ENCODE measurements at places on chromosomes 2 and 18.

GRCh38 chr2:101556033-101556459 lies 81.1 kb upstream of the RFX8 start:
- DNase-seq = no peak

- no peak for DNase-seq
Measured at GRCh38 chr2:204753841-204754240, 208.6 kb downstream of the PARD3B start.

- no peak for DNase-seq
Measured at GRCh38 chr2:105859694-105859951, 114.9 kb downstream of the NCK2 start.

DNA sequence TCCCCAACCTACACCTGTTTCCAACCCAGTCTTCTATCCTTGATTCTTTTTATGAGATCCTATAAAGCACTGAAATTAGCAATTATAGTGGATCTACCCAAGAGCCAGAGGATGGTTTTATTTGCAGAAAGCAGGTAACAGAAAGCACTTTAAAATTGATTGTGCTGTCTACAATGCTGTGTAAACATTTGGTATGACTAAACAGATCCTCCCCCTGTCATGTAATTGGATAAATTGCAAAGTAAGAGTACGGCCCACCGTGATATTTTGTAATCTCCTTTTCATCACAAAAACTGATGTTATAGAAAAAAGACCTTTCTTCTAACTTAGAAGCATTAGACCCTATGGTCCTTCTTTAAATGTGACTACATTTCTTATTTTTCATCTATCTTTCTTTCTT lies 11.3 kb upstream of the PPP3R1 start:
- no peak for DNase-seq

GRCh38 chr2:233440714-233441113 lies 86.4 kb downstream of the DGKD start:
- DNase-seq = no peak

DNA sequence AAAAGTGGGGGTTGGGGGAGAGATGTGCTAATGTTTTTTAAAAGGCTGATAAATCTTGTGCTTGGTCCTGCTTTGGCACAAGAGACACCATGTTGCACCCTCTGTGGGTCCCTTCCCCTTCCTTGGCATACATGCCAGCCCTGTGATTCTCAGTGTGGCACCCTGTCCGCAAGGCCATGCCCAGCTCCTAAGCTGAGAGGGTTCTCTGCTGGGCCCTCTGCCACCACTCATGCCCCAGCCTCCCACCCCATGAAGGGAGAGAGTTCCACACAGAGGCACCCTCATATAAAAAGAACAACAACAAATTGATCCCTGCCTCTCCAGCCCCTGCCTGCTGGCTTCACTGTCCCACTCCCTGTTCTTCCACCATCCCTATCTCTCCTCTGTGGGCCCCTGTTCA lies 2.5 kb upstream of the ADCY3 start:
- DNase-seq = no peak

- no peak for DNase-seq
Measured at GRCh38 chr2:66331176-66331575, 103.7 kb upstream of the MEIS1 start.

GRCh38 chr2:155485141-155485842 lies 786.8 kb downstream of the KCNJ3 start:
- DNase-seq = no peak

GRCh38 chr2:66001538-66001937 lies 433.4 kb upstream of the MEIS1 start:
- DNase-seq = no peak

DNA sequence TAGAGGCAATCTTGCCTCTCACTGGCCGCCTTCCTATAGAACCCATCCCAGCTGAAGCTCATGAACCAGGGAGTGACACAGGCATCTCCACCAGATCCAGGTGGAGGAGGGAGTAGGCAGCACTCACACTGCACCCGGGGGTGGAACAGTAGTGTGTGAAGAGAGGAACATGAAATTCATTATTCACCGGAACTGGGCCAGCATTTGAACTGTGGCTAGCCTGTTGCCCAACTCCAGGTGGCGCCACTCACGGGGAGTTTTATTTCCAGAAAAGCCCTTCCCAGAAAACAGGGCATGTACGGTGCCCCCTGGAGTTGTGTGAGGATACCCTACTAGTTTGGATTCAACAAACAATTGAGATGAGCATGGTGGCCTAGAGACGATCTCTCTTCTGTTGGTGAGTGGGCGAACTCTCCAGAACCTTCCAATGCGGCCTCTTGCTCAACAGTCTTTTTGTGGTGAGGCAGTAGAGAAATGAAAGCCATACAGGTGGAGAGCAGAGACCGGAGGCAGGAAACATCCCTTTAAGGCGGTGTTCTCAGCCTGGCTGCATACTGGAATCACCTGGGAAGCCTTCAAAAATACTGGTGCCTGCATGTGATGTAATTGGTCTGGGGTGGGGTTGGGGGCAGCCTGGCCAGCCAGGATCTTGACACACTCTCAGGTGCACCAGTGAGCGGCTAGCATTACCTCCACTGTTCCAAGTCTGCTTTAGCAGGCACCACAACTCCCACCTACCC lies 73.5 kb upstream of the NEDD4L start:
- DNase-seq = no peak

- DNase-seq = no peak
Measured at GRCh38 chr2:218014706-218015585, 12.2 kb upstream of the TNS1 start.

- DNase-seq = no peak
Measured at GRCh38 chr18:50986360-50987087, 18.7 kb downstream of the ELAC1 start.

DNA sequence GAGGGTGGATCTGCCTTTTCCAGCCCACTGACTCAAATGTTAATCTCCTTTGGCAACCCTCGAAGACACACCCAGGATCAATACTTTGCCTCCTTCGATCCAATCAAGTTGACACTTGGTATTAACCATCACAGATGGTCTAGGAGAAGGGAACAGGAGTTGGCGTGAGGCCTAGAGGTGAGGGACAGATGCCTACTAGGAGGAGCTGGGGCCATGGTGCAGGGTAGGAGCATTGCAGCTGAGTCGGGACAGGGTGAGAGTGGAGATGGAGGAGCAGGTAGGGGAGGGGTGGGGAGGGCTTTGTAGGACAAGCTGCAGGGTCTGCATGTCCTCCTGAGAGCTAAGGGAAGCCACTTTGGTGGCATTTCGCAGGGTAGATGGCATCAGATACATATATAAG lies 140.0 kb downstream of the VAPA start:
- no peak for DNase-seq

DNA sequence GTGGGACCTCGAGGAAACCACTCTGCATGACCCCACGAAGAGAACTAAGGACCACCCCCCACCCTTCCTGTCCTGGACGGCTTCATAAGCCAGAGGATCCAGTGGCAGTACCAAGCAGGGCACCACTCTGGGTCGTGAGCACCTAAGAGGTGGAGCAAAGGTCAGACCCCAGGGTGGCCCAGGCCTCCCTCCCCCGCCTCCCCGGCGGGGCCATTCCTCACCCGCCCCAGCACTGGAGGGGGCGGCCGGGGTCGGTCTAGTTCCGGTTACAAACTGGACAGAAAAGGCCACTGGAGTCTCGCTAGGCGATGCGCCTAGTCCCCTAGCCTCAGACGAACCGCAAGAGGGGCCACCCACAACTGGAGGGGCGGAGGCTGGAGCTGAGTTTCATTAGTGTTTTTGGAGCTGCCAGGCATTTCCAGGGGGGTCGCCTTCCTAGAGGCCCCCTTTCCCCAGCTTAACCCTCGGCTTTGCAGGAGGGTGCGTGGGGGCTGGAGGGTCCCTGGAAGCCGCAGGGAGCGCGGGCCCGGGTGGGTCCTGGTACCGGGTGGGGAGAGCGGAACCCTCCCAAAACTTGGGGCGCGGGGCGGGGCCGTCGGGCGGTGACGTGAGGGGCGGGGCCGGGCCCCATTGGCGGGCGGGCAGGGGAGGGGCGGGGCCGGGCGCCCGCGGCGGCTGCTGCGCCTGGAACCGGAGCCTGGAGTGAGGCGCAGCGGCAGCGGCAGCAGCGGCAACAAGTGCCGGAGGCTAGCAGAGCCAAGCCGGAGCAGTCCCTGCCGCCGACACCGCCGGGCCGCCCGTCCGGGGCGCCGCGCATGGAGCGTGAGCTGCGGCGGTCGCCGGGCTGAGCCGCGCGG lies at the start of gene B3GNT2:
TSS of gene B3GNT2 (plus strand) at position 695 of the 857 bp plus-strand sequence. CDS start 26,106 bp downstream, outside the sequence.
- DNase-seq = peak; percentile 79

DNA sequence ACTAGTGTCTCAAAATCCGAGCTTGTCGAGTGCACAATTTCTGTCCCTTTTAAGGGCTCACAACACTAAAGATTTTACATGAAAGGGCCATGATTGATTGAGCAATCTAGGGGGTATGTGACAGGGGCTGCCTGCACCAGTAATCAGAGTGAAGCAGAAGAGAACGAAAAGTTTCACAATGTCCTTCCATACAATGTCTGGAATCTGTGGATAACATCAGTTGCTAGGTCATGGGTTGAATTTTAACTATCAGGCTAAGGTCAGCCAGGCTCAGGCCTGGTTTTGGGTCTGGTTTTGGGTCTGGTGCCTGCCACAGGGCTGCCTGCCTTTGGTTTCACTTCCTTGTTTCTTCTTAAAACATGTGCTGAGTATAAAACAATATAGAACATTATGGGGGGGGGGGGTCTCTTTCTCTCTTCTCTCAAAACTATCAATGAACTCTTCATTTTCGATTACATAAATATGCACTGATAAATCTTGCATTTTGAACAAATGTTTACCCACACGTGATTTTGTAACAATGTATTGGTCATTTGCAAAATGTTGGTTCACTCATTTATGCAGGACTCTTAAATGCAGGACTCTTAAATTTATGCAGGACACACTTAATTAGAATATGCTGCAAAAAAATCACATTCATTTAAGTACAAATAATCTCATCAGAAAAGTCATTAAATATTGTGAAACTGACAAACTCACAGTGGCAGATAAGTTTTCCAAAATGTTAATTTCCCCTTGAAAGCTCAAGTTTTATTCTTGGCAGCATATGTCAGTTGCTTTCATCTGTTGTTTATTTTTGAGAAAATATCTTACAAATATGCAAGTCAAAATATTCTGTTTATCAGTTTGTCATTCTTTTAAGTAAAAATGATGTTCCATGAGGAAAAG lies 290.5 kb upstream of the KYNU start:
- no peak for DNase-seq

GRCh38 chr2:209368914-209369313 lies 54.9 kb upstream of the MAP2 start:
- no peak for DNase-seq

DNA sequence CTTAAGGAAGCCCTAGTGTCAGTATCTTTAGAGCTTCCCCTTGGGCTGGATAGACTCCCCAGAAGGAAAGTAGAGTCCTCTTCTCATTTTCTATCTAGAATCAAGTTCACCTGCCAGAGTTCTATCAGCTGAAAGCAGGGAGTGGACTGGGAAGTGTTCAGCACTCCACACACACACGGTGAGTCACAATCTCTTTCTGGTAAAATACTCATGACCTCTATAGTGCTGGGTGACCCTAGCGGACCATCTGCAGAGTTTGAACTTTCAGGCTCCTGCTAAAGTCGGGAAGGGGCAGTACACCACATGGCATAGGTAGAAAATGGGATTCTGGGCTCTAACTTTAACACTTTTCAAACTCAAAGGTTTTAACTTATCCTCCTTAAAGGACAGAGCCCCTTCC lies 43.3 kb downstream of the SAP130 start:
- DNase-seq = no peak

DNA sequence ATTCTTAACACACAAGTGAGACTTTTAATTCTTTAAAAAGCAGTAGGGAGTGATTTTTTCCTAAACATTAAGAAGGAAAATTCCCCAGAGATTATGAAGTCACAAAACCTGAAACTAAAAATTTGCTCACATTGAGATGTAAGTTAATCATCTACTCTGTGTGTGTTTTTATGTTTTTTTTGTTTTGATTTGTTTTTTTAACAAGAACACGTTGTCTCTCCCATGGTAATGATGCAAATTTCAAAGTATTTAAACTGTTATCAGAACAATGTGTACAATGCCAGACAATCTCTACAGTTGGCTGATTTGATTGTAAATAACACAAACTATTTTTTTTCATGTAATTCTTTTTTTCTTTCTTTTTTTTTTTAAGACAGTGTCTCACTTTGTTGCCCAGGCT lies 71.5 kb downstream of the COLEC12 start:
- DNase-seq = no peak

DNA sequence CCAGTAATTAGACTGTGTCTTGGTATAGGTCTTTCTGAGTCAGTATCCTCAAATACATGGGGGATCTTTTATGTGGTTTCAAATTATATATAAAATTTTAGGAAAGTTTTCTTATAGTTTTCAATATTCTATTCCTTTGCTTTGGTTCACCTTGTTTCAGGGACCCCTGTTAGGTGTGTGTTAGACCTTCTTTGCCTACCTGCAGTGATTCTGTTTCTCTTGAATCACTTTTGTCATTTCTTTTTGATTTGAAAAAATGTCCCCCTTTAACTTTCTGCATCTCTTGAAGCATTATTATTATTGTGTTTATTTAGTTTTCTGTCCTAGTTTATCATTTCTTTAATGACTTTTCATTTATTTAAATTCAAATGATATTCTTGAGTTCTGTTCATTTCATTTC lies 98.7 kb downstream of the FHOD3 start:
- no peak for DNase-seq

GRCh38 chr2:128773641-128774319 lies 455.1 kb upstream of the HS6ST1 start:
- DNase-seq = no peak

GRCh38 chr18:24190590-24190989 lies 51.7 kb downstream of the CABYR start:
- DNase-seq = no peak

- no peak for DNase-seq
Measured at GRCh38 chr2:124121760-124122275, 96.7 kb downstream of the CNTNAP5 start.

DNA sequence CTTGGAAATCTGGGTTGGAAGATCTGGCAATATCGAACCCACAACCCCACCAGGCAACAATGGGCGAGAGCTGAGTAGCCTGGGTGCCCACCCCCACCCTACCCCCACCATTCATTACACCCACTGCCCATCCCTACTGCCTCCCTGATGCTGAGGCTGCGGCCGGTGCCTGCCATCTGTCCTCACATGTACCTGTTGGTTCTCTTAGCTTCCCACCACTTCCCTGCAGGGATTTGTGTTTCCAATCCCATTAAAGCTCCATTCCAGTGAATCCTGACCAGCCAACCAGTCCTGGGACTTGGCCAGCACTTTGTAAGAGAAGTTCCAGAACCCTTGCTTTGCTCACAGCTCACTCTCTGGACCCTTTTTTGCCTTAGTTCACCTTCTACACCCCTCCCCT lies 163.0 kb upstream of the SH3BP4 start:
- DNase-seq = no peak

GRCh38 chr2:202267495-202267894 lies 1.9 kb downstream of the NOP58 start:
- DNase-seq = no peak

- DNase-seq = no peak
Measured at GRCh38 chr2:168146892-168147810, 100.2 kb downstream of the STK39 start.

DNA sequence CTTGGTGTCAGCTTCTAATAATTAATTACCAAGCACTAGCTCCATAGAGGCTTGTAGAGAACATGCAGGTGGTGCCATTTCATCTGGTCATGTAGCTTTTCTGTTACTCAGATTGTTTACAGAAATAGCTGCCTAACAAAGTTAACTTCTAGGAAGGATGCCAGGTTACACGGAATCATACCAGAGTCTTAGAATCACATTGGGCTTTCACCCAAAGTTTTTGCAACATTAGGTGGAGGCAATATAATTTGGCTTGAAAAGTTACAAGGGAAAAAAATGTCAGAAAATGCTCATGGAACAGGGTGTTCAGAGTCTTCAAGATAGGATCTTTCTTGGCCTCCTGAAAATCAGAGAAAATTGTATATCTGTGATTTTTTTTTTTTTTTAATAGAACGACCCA lies 135.6 kb downstream of the ARHGAP15 start:
- DNase-seq = no peak

- DNase-seq = no peak
Measured at GRCh38 chr2:219861307-219861706, 233.9 kb downstream of the SLC4A3 start.
